NCI-H1417 treated with DMSO at 0.1 percent for 48 hours (cell line): ENCODE measurements at places on chromosomes 12 and 14.

DNA sequence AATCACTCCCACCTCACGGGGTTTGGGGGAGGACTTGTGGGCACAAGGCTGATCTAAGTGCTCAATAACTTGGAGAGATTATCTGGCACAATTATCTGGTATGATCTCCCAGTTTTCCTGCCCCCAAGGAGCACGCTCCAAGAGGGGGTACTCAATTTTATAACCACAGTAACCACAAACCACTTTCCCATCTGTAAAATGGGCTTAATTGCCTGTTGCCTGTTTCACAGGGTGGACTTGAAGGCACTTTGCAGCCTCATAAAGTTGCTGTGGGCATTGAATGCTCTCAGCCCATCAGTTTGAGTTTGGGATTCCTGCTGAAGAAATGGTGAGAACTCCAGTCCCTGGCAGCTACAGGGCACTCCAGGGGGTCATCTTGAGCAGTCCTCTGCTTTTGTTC lies 4.4 kb downstream of the SLC8B1 start:
- DNase-seq = no peak

DNA sequence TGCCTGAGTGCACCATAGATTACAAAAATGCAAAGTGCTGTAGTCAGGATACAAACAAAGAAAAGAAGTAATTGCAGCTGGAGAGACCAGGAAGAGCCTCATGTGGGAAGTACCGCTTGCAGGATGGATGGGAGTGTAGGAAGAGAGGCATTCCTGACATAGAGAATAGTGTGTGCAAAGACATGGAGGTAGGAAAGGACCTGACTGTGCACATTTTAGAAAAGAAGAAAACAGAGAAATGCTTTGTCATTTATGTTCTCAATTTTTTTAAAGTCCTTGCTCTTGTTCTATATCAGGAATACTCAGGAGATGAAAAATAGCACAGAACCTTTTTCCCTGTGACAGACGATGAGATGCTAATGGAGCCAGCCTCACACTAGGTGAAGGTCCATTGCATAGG lies 358.7 kb upstream of the TMPO start:
- DNase-seq = no peak

DNA sequence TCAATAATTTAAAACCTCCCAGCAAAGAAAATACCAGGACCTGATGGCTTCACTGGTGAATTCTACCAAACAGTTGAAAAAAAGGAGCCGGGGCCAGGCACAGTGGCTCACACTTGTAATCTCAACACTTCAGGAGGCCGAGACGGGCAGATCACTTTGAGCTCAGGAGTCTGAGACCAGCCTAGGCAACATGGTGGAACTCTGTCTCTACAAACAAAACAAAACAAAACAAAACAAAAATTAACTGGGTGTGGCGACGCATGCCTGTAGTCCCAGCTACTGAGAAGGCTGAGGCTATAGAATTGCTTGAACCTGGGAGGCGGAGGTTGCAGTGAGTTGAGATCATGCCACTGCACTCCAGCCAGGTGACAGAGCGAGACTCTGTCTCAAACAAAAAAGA lies 13.7 kb upstream of the TROAP start:
- no peak for DNase-seq

DNA sequence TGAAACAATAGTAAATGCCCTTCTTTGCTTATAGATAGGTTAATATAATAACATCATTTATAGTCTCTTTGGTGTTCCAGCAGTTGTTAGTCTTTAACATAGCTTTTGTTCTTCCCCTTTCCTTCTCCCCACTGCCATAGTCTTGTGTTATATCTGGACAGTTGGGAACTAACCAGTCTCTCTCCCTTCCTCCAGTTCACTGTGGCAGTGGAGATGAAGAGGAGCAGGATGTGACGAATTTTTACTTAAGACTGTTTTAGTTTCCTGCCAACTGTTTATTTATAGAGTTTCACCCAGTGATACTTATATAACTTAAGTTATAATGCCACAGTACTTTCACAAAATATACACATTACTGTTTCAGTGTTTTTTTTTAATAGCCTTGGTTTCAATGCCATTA lies 277.4 kb downstream of the PDZRN4 start:
- DNase-seq = no peak

DNA sequence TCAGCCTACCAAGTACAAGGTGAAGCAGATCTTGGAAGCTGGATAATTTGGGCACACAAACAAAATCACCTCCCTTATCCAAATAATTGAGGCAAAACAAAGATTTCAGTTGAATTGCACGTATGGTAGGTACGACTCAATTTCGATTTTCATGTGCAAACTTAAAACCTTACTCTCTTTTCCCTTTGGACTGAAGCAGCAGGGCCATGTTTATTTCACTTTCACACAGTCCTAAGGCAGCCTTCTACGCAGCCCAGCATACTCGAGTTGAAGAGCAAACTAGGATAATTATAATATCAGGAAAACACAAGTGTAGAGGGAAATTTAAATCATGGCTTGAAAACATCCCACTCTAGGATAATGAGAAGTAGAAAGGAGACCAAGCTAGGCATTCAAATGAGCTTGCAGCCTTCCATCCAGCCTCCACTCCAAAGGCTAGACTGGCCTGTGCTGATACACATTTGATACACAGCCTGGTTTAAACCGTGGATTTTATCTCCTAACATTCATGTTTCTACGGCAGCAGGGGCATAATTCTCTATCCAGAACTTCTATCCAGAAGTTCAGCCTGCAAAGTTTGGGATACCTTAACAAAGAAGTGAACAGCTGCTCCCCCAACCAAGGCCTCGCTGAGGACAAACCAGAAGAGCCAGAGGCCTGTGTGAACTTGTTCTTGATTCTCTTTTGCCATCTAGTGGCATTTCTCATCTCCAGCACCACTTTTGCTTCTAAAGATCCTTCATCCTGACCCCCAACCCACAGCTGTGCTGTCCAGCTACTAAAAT lies 2.4 kb upstream of the RNASE7 start:
- DNase-seq = peak; percentile 26

GRCh38 chr14:95524706-95525512 lies 8.5 kb upstream of the SYNE3 start:
- no peak for DNase-seq

- DNase-seq = no peak
Observed at GRCh38 chr12:49054524-49054923, 6.1 kb downstream of the KMT2D start.
